B cell (primary cell): ENCODE measurements at places on chromosomes 3 and 15.

DNA sequence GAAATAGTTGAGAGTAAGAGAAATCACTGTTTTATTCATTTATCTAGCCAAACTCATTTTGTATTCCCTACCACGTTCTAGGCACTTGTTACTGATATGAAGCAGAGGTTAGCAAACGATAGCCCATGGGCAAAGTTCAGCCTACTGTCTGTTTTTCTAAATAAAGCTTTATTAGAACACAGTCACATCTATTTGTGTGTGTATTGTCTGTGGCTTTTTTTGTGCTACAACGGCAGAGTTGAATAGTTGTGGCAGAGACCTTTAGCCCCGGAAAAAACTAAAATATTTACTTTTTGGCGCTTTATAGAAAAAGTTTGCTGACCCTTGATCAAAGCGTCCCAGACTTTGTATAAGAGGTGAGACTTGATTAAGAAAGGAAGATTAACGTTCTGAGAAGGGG, 289.1 kb upstream of the CFAP20DC start:
- no peak for DNase-seq

DNA sequence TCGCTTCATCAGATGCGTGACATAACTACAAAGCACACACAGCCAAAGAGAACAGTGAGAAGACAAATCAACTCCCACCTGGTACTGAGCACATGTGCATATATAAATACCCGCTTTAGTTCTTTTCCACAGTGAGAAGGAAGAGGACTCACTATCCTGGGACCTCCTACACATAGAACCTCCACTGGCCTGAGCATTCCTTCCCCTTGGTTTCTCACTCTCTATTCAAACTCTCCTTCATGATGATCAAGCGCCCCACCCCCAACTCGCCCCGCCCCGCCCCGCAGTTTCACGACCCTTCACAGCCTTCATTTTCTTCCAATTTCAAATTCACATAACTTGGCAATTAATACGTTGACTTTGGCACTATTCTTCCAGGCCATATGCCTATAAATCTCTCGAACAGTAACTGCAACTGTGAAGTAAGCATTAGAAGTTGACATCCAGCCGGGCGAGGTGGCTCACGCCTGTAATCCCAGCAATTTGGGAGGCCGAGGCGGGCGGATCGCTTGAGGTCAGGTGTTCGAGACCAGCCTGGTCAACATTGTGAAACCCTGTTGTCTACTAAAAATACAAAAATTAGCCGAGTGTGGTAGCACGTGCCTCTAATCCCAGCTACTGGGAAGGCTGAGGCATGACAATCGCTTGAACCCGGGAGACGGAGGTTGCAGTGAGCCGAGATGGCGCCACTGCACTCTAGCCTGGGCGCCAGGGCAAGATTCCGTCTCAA, 1.1 kb downstream of the RPS17 start:
- peak; percentile 16 for DNase-seq

- DNase-seq: no peak
Observed at GRCh38 chr3:73403444-73403843, 221.3 kb downstream of the PDZRN3 start.

GRCh38 chr3:8937064-8938020, 25.9 kb downstream of the RAD18 start:
- no peak for DNase-seq

GRCh38 chr15:47506329-47507100, 210.8 kb upstream of the SEMA6D start:
- no peak for DNase-seq

DNA sequence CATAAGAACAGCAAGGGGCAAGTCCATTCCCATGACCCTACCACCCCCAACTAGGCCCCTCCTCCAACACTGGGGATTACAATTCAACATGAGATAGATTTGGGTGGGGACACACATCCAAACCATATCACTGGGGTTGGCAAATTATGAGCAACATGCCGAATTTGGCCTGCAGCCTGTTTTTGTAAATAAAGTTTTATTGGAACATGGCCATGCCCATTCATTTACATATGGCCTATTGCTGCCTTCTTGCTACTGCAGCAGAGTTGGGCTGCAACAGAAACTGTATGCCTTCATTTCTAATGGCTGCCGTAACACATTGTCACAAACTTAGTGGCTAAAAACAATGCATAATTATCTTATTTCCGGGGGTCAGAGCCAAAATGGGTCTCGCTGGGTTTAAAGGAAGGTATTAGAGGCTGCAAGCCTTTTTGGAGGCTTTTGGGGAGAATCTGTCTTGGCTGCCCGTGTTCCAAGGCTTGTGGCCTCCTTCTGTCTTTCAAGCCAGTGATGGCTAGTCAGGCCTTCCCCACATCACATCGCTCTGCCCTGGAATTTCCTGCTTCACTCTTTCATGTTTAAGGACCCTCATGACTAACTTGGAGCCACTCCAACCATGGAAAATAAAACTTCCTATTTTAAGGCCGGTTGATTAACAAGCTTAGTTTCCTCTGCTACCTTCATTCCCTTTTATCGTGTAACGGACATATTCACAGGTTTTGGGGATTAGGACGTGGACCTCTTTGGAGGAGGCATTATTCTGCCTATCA, 428.5 kb upstream of the PROK2 start:
- DNase-seq: no peak

DNA sequence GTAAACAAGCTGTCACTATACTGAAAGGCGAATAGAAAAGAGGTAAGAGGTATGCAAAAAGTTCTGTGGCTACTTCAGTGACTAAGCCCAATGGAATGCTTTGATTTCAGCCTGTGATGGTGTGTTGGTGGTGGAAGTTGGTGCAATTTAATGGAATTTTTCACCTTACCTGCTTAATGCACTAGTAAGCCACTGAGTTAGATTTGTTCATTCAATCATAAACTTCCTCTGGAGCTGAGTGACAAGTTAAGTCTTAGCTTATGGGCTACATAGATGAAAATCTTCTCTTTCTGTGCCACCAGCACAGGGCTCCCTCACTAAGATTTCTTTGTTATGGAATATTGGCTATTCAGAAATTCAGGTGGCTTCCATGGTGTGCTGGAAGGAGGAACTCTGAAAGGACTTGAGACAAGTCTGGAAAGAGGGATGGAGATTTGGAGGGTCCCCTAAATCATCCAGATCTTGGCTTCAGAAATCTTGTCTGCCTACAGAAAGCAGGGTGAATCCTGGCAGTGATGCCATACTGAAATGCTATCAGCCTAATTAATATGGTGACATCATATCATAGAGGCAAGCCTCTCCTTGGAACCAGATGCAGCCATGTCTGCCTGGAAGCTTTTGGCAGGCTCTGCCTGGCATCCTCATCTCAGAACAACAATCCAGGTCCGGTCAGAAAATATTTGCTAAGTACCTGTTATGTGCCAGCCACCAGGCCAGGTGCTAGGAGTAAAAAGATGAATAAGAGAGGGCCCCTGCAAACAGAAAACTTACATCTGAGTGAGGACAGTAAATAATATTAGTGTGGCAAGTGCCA, 8.1 kb upstream of the GAP43 start:
- DNase-seq: no peak

- DNase-seq: no peak
Observed at GRCh38 chr15:96276438-96277210, 53.9 kb upstream of the NR2F2 start.

GRCh38 chr3:66985336-66985920, 12.7 kb upstream of the KBTBD8 start:
- DNase-seq: no peak
